ENCODE measurements at places on chromosomes 3 and 15. TPM values are rescaled to one million over a fixed set of nuclear protein-coding genes. Genes with fewer than 3 reads are reported as not detected.

DNA sequence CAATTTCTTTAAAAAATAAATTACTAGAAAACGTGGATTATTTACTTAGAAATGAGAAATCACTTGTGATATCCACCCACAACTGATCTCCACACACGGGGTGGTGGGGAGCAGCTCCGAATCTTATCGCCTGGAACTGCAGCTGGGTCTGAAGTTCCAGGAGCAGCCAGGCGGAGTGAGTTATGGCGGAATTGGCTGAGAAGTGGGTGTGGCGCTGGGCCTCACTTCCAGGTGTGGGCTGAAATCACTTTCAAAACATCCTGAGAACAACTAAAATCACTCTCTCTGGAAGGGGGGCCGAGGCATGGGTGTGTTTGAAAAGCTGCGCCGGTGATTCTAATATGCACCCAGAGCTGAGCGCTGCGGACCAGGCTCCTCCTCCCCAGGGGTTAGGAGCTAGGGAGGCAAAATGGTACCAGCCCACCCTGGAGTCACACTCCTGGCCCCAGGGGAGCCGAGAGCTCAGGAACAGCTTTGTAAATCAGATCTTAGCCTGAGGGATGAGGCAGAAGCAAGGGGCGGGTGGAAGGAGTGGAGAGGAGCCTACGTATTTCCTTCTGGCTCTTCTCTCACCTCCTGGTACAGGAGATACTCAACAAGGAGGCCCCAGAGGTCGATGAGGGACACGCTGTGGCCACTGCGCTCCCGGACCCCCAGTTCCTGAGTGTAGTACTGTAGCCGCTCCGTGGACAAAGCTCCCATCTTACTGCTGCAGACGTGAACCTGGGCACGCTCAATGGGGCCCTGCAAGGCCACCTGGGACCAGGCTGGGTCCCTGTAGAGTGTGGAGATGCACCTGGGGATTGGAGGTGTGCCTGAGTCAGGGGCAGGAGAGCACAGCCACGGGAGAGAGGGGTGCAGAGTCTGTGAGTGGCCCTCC lies 9.6 kb downstream of the PLA2G4F start:
- no peak overlapping the region for H3K27ac ChIP-seq
- no peaks in the 10 kb centered on the region for H3K36me3 ChIP-seq
- no peaks in the 10 kb centered on the region for H3K4me1 ChIP-seq
- H3K27me3 ChIP-seq, result no peaks in the 10 kb centered on the region
- no peak overlapping the region for H3K4me3 ChIP-seq

GRCh38 chr15:61715082-61715481 lies 345.2 kb downstream of the VPS13C start:
- H3K4me1 ChIP-seq, result no peaks in the 10 kb centered on the region
- H3K36me3 ChIP-seq, result no peaks in the 10 kb centered on the region
- no peak overlapping the region for H3K27ac ChIP-seq
- H3K4me3 ChIP-seq, result no peak overlapping the region
- DNase-seq, result no peak
- no peaks in the 10 kb centered on the region for H3K27me3 ChIP-seq

- no peaks in the 10 kb centered on the region for H3K4me1 ChIP-seq
Observed at GRCh38 chr15:60301024-60301423, 96.8 kb downstream of the ANXA2 start.

Gene TM4SF1
- not detected for total RNA-seq

- no peak overlapping the region for H3K27ac ChIP-seq
- no peaks in the 10 kb centered on the region for H3K27me3 ChIP-seq
Observed at GRCh38 chr15:76153241-76154197, 93.7 kb downstream of the TMEM266 start.

- no peak overlapping the region for H3K4me3 ChIP-seq
- H3K36me3 ChIP-seq, result no peaks in the 10 kb centered on the region
- no peak for DNase-seq
- H3K27ac ChIP-seq, result no peak overlapping the region
- no peaks in the 10 kb centered on the region for H3K4me1 ChIP-seq
- no peaks in the 10 kb centered on the region for H3K27me3 ChIP-seq
Observed at GRCh38 chr3:181933052-181933618, 221.4 kb downstream of the SOX2 start.

Gene FAM3D
- total RNA-seq, result not detected

- H3K4me1 ChIP-seq, result peaks cover 4% of the 10 kb centered on the region
- no peaks in the 10 kb centered on the region for H3K36me3 ChIP-seq
- H3K27me3 ChIP-seq, result no peaks in the 10 kb centered on the region
- no peak overlapping the region for H3K4me3 ChIP-seq
- H3K27ac ChIP-seq, result no peak overlapping the region
Observed at GRCh38 chr15:43127752-43128151, 5.6 kb upstream of the TMEM62 start.

- no peak for DNase-seq
- no peaks in the 10 kb centered on the region for H3K36me3 ChIP-seq
- no peaks in the 10 kb centered on the region for H3K27me3 ChIP-seq
- H3K4me1 ChIP-seq, result no peaks in the 10 kb centered on the region
Observed at GRCh38 chr15:80491163-80491847, 87.1 kb downstream of the ARNT2 start.

DNA sequence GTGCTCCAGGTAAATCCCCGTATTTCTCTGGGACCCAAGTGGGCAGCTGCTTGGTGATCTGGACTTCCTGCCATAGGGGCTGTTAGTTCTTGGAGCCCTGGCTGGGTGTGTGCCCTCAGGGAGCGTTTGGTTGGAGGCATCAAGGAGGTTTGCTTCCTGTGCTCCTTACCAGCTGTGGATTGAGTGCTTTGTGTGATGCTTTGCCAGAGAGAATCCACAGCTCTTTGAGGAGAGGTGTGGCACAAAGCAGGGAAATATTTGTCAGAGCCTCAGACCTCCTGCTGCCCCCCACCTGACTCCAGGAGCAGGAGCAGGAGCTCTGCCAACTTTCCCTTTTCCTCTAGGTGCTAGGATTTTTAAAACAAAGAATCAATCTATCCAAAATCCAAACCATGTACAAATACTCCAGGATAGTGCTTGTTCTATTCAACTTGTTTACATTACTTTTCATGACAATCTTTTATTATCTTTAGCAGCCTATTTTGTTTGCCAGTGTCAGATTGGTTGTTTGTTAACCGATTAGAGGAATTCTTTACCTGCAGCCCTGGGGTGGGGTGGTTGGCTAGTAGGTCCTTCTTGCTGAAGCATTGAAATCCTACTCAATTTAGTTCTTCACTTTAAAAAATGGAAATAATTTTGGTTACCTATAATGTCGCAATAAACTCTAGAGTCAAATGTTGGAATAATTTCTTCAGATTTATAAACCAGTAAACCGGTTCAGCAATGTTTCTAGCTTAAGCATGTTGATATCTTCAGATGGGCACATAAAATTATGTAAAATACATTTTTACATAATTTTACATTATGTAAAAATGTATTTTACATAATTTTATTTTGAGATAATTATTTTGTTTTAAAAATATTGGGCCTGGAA lies 2.5 kb downstream of the CTDSPL start:
- H3K27me3 ChIP-seq, result no peaks in the 10 kb centered on the region
- no peak overlapping the region for H3K4me3 ChIP-seq
- peaks cover 14% of the 10 kb centered on the region for H3K4me1 ChIP-seq
- H3K27ac ChIP-seq, result no peak overlapping the region
- no peak for DNase-seq

DNA sequence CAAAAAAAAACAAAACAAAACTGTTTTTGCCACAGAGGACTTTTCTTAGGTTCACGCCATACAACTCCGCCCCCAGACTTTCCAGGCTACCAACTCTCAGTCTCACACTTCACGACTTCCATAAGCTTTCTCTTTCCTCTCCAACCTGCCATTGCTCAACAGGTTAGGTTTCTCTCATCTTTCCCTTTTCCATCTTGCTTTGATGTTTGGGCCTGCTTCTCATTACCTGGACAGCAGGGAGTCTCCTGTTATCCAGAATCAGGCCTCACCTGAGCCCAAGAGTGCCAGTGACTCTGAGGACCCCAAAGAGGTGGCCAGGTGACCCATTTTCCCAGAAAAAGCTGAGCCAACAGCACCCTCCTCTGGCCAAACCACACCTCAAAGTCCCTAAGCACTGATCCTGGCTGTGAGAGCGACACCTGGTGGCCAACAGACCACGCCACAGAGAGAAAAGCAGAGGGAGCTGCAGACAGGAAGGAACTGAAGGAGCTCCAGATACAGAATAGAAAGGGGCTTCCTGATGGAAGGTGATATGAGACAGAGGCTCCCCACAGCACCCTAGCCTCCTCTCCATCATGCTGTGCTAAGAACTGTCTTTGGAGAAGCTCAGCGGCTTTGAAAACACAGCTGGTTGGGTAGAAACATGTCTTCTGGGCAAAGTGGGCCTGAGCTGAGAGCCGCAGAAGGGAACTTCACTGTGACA lies 4.0 kb downstream of the CCDC51 start:
- no peaks in the 10 kb centered on the region for H3K27me3 ChIP-seq
- H3K36me3 ChIP-seq, result no peaks in the 10 kb centered on the region
- no peak overlapping the region for H3K4me3 ChIP-seq
- peaks cover 7% of the 10 kb centered on the region for H3K4me1 ChIP-seq

Gene LACTB
- 10.4 TPM for total RNA-seq

GRCh38 chr3:171358881-171359198 lies 101.4 kb downstream of the TNIK start:
- H3K4me1 ChIP-seq, result no peaks in the 10 kb centered on the region
- no peaks in the 10 kb centered on the region for H3K27me3 ChIP-seq
- no peak overlapping the region for H3K4me3 ChIP-seq
- H3K36me3 ChIP-seq, result no peaks in the 10 kb centered on the region
- no peak for DNase-seq
- H3K27ac ChIP-seq, result no peak overlapping the region

- no peak overlapping the region for H3K27ac ChIP-seq
- no peaks in the 10 kb centered on the region for H3K4me1 ChIP-seq
- no peaks in the 10 kb centered on the region for H3K36me3 ChIP-seq
- DNase-seq, result no peak
- no peak overlapping the region for H3K4me3 ChIP-seq
- H3K27me3 ChIP-seq, result no peaks in the 10 kb centered on the region
Observed at GRCh38 chr15:39096608-39097205, 484.2 kb upstream of the THBS1 start.

GRCh38 chr15:57218826-57219576 lies 157.3 kb upstream of the CGNL1 start:
- no peak overlapping the region for H3K4me3 ChIP-seq
- no peak overlapping the region for H3K27ac ChIP-seq
- H3K27me3 ChIP-seq, result no peaks in the 10 kb centered on the region

GRCh38 chr15:55916666-55917409 lies 76.6 kb downstream of the NEDD4 start:
- no peaks in the 10 kb centered on the region for H3K36me3 ChIP-seq
- H3K4me1 ChIP-seq, result no peaks in the 10 kb centered on the region
- H3K27me3 ChIP-seq, result no peaks in the 10 kb centered on the region
- H3K27ac ChIP-seq, result no peak overlapping the region

- H3K4me1 ChIP-seq, result peaks cover 78% of the 10 kb centered on the region
- no peaks in the 10 kb centered on the region for H3K27me3 ChIP-seq
Observed at GRCh38 chr3:51681453-51681852, 10.4 kb downstream of the TEX264 start.

- H3K4me1 ChIP-seq, result no peaks in the 10 kb centered on the region
- no peaks in the 10 kb centered on the region for H3K27me3 ChIP-seq
- no peak overlapping the region for H3K4me3 ChIP-seq
- no peak overlapping the region for H3K27ac ChIP-seq
- H3K36me3 ChIP-seq, result no peaks in the 10 kb centered on the region
Observed at GRCh38 chr3:169218314-169218983, 445.1 kb downstream of the MECOM start.

GRCh38 chr15:70503073-70503745 lies 260.1 kb downstream of the UACA start:
- no peaks in the 10 kb centered on the region for H3K27me3 ChIP-seq
- DNase-seq, result no peak
- peaks cover 40% of the 10 kb centered on the region for H3K4me1 ChIP-seq
- no peak overlapping the region for H3K27ac ChIP-seq
- H3K36me3 ChIP-seq, result no peaks in the 10 kb centered on the region

Gene GOLIM4
- total RNA-seq, result 1.0 TPM

DNA sequence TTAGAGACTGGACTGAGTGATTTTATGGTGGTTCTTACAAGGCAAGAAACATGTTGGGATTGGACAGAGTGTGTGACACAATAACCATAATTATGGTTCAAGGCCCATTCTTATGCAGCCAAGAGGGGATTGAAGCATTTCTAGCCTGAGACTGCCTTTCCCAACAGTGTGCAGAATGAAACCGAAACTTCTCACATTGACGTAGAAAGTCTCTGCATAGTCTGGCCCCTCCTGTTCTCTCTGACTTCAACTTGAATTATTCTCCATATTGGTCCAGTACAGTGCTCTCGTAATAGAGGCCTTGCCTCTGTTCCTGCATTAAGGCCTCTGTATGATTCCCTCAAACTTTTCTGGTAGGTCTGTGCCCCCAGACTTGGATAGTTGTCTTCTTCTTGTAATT lies 138.3 kb downstream of the DIPK2A start:
- H3K27me3 ChIP-seq, result no peaks in the 10 kb centered on the region
- H3K27ac ChIP-seq, result no peak overlapping the region
- H3K4me1 ChIP-seq, result no peaks in the 10 kb centered on the region
- H3K36me3 ChIP-seq, result no peaks in the 10 kb centered on the region
- no peak for DNase-seq

Gene TRH
- not detected for total RNA-seq

DNA sequence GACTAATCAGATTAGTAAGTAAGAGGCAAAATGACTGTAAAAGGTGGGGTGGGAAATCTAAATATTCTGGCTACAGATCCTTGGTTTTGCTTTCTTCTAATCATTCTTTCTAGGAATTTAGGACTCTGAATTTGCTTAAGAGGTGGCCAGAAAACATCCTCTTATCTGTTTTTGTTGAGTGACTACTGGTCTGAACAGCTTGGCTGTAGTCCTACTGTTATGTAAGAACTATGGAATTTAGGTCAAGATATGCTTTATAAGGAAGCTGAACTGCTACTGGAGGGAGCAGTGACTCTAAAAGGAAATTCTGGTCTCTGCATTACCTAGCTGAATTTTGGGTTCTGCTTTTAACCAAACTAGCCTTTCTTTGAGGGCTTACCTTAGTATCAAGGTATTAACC lies 33.5 kb upstream of the CSPG5 start:
- no peaks in the 10 kb centered on the region for H3K4me1 ChIP-seq
- no peaks in the 10 kb centered on the region for H3K27me3 ChIP-seq
- no peak overlapping the region for H3K4me3 ChIP-seq
- DNase-seq, result no peak
- no peak overlapping the region for H3K27ac ChIP-seq

Gene AHSG
- total RNA-seq, result not detected

GRCh38 chr15:64037116-64037515 lies 9.2 kb downstream of the DAPK2 start:
- no peak overlapping the region for H3K4me3 ChIP-seq
- no peak for DNase-seq
- H3K36me3 ChIP-seq, result no peaks in the 10 kb centered on the region
- H3K4me1 ChIP-seq, result no peaks in the 10 kb centered on the region
- no peak overlapping the region for H3K27ac ChIP-seq

Measured in naive thymus-derived CD4-positive, alpha-beta T cell (primary cell).